ENCODE measurements at places on chromosomes 1 and 21.

- no peak overlapping the region for H3K27ac ChIP-seq
- no peak for DNase-seq
- no peaks in the 10 kb centered on the region for H3K36me3 ChIP-seq
- no peaks in the 10 kb centered on the region for H3K4me1 ChIP-seq
- no peaks in the 10 kb centered on the region for H3K27me3 ChIP-seq
Observed at GRCh38 chr1:106698660-106699059, 357.8 kb upstream of the PRMT6 start.

DNA sequence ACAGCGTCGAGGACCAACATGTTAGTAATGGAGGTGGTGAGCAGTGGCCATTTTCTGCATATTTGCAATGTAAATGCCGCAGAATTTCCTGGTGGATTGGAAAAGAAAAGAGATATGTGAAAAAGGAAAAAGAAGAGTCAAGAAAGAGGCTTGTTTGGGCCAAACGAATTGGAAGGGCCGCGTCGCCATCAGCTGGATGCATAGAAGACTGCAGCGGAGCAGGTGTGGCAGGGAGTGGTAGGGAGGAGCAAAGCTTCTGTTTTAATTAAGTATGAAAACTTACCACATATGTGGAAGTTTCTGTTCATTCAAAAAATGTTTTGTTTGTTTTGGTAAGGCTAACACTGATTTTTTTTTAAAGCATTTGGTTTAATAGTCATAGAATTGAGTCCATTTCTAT is 690.7 kb downstream of the NCAM2 start:
- DNase-seq: no peak
- no peaks in the 10 kb centered on the region for H3K36me3 ChIP-seq
- no peaks in the 10 kb centered on the region for H3K27me3 ChIP-seq
- H3K4me3 ChIP-seq: no peak overlapping the region
- no peaks in the 10 kb centered on the region for H3K4me1 ChIP-seq

- H3K4me3 ChIP-seq: no peak overlapping the region
- no peaks in the 10 kb centered on the region for H3K36me3 ChIP-seq
- no peaks in the 10 kb centered on the region for H3K27me3 ChIP-seq
- H3K4me1 ChIP-seq: no peaks in the 10 kb centered on the region
- peak overlapping the region; percentile 36 for H3K27ac ChIP-seq
Observed at GRCh38 chr1:150836129-150836773, 28.2 kb upstream of the CTSK start.

- no peaks in the 10 kb centered on the region for H3K27me3 ChIP-seq
- no peaks in the 10 kb centered on the region for H3K4me1 ChIP-seq
- H3K4me3 ChIP-seq: no peak overlapping the region
- DNase-seq: no peak
- H3K36me3 ChIP-seq: no peaks in the 10 kb centered on the region
Observed at GRCh38 chr1:215113776-215114153, 31.2 kb downstream of the KCNK2 start.

- no peaks in the 10 kb centered on the region for H3K4me1 ChIP-seq
- H3K36me3 ChIP-seq: no peaks in the 10 kb centered on the region
- no peak overlapping the region for H3K4me3 ChIP-seq
Observed at GRCh38 chr1:34360574-34360973, 183.9 kb downstream of the C1orf94 start.

DNA sequence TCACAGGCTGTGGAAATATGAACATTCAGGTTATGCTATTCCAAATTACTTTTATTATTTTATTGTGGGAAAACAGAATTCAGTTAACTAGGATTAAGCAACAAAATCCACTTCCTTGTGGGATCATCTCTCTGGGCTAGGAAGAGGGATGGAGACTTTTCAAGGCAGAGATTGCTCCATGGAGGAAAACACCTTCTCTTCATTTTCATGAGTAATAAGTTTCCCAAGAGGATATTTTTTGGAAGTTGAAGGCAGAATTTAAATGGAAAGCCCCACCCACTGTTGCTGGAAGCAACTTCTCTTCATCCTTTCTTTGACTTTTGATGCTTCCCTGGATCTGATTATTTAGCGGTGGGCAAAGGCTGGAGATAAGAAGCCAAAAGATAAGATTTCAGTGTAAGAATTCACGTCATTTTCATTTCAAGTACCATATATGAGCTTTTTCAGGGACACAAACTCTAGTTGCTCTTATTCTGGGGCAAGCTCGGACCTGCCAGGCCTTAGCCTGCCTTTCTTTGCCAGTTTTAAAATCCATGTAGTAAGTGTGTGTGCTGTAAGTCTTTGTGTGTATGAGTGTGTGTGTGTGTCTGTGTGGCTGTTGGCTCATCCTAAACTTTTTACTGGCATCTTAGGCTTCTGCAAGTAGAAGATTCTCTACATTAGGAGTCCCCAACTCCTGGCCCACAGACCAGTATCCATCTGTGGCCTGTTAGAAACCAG is 11.7 kb upstream of the IL24 start:
- no peak for DNase-seq
- H3K27ac ChIP-seq: no peak overlapping the region
- H3K4me3 ChIP-seq: no peak overlapping the region
- H3K36me3 ChIP-seq: no peaks in the 10 kb centered on the region

DNA sequence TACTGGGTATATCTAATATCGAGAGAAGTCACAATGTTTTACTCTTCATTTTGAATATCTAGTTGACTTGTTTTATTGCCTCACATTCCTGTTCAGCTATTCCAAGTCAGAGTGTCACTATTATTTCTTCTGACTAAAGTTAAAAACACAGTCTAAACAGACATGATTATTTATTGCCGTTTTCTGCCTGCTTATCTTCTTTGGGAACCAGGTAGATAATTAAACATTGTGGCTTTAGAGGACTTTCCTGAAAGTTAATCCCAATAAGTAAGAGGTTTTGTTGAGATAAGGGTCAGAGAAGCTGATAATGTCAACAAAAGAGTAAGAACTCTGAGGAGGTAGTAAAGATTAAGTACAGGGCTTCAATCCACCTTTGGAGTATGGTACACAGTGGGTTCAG is 53.8 kb downstream of the PCNX2 start:
- no peaks in the 10 kb centered on the region for H3K36me3 ChIP-seq
- H3K27ac ChIP-seq: no peak overlapping the region
- no peak for DNase-seq
- H3K4me3 ChIP-seq: no peak overlapping the region
- no peaks in the 10 kb centered on the region for H3K27me3 ChIP-seq

DNA sequence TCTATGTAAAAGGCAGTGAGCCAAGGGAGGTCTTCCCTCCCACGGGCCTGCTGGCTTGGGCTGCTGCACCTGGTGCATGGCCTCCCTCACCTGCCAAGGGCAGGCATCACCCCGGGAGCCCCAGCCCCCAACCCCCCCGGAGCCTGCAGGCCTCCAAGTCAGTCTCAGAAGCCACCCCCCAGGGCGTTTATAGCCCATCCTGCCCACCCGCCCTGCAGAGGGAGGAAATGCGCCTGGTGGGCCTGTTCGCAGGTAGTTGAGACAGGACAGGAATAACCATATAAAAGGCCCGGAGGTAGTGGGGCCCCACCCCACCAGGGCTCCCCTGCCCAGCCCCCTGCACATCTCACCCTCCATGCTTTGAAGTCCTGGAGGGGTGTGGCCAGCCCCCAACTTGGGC is 18.2 kb upstream of the ARF1 start:
- H3K4me3 ChIP-seq: no peak overlapping the region
- H3K4me1 ChIP-seq: peaks cover 10% of the 10 kb centered on the region
- no peaks in the 10 kb centered on the region for H3K36me3 ChIP-seq

- no peak for DNase-seq
- no peak within 1 kb of the TSS for H3K4me3 ChIP-seq
- H3K4me1 ChIP-seq: no peaks in the 10 kb centered on the region
- no peaks in the 10 kb centered on the region for H3K27me3 ChIP-seq
- H3K27ac ChIP-seq: no peak within 1 kb of the TSS
Observed at GRCh38 chr21:30337276-30337744, at the start of gene KRTAP27-1. Gene KRTAP27-1, minus strand, starts transcription at chr21:30337694. Its CDS starts 26 bp downstream, at chr21:30337668.

- no peaks in the 10 kb centered on the region for H3K4me1 ChIP-seq
- H3K4me3 ChIP-seq: no peak overlapping the region
- no peaks in the 10 kb centered on the region for H3K36me3 ChIP-seq
Observed at GRCh38 chr1:92662048-92662447, 122.9 kb downstream of the EVI5 start.

- H3K27ac ChIP-seq: no peak overlapping the region
- H3K27me3 ChIP-seq: no peaks in the 10 kb centered on the region
- no peak for DNase-seq
- no peaks in the 10 kb centered on the region for H3K36me3 ChIP-seq
- H3K4me3 ChIP-seq: no peak overlapping the region
Observed at GRCh38 chr1:48227165-48228013, 4.9 kb downstream of the SLC5A9 start.

- H3K4me1 ChIP-seq: no peaks in the 10 kb centered on the region
- H3K36me3 ChIP-seq: no peaks in the 10 kb centered on the region
- no peak overlapping the region for H3K4me3 ChIP-seq
- no peak for DNase-seq
- no peak overlapping the region for H3K27ac ChIP-seq
- H3K27me3 ChIP-seq: no peaks in the 10 kb centered on the region
Observed at GRCh38 chr1:18482721-18483425, 2.1 kb downstream of the KLHDC7A start.

GRCh38 chr1:246107516-246108277 is 399.4 kb downstream of the SMYD3 start:
- no peak overlapping the region for H3K27ac ChIP-seq
- H3K27me3 ChIP-seq: no peaks in the 10 kb centered on the region
- H3K4me3 ChIP-seq: no peak overlapping the region
- no peak for DNase-seq

DNA sequence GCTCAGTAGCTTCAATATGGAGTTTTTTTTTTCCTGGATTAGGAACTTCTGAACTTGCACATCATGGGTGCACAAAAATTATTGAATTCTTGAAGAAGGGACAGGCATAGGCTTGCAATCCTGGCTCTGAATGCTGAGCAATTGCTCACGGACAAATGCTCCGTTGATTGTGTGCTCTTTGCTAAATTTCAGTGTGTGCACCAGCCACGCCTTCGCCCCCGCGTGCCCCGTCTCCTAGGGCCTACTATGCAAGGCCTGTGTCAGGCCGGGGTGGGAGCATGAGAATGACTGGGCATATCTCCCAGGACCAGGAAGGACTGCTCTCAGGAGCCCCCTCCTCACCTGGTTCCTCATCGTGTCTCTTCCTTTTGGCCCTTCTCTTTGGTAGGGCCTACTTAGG is 17.4 kb downstream of the IL6R start:
- H3K4me3 ChIP-seq: no peak overlapping the region
- peaks cover 92% of the 10 kb centered on the region for H3K4me1 ChIP-seq
- DNase-seq: no peak
- H3K36me3 ChIP-seq: no peaks in the 10 kb centered on the region
- H3K27ac ChIP-seq: peak overlapping the region; percentile 74
- H3K27me3 ChIP-seq: no peaks in the 10 kb centered on the region

GRCh38 chr1:226351709-226352108 is 42.7 kb upstream of the LIN9 start:
- H3K36me3 ChIP-seq: peaks cover 5% of the 10 kb centered on the region
- H3K4me3 ChIP-seq: no peak overlapping the region
- no peak for DNase-seq
- no peaks in the 10 kb centered on the region for H3K27me3 ChIP-seq

- no peak overlapping the region for H3K4me3 ChIP-seq
- H3K36me3 ChIP-seq: no peaks in the 10 kb centered on the region
- no peaks in the 10 kb centered on the region for H3K27me3 ChIP-seq
- no peak for DNase-seq
- H3K27ac ChIP-seq: no peak overlapping the region
Observed at GRCh38 chr1:64309431-64309831, 106.0 kb downstream of the UBE2U start.

DNA sequence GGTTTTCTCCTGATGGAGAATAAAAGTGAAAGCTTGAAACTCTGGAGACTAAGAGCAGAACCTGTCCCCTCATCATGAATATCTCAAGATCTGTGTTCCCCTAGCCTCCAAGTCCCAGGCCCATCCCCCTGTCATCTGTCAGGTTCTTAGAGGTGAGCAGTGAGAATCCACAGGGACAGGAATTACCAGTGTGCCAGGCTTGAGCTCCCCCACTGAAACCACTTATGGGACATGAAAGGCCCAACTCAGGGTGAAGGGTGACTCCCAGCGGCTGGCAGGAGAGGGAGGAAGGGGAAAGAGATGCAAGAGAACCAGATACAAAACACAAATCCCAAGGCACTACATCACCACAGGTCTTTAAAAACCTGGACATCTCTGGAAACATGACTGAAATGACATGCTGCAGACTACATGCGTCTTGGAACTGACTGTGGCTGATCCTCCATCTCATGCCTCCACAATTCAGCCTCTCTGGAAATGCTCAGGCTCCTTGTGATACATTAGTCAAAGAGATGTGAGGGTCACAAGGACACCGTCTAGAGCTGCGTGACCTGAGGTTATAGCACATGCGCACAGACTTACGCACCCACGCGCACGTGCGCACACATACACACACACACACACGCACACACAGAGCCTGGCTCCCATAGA is 6.8 kb upstream of the LY9 start:
- H3K27me3 ChIP-seq: no peaks in the 10 kb centered on the region
- no peaks in the 10 kb centered on the region for H3K36me3 ChIP-seq
- H3K4me1 ChIP-seq: peaks cover 7% of the 10 kb centered on the region
- DNase-seq: no peak
- H3K27ac ChIP-seq: no peak overlapping the region
- no peak overlapping the region for H3K4me3 ChIP-seq

DNA sequence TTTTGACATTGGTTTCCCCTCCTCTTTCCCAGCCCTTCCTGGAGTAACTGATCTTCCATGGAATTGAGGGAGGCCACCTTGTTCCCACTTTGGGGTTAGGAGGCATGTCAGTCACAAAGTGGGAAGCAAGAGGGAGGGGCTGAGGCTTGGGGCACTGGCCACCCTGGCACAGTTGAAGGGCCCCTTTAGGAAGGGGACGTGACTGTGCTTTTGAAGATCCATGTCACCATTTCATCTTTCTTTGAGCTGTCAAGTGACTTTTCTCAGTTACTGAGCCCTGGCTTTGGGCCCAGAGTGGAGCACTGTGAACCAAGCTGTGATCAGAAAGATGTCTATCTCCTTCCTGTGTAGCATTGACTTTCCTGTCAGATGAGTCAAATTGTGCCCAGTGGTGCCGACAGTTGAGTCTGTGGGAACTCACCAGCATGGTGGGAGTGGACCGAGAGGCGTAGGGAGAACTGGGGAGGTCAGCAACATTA is 38.5 kb upstream of the TDRD10 start:
- no peaks in the 10 kb centered on the region for H3K4me1 ChIP-seq
- H3K27me3 ChIP-seq: no peaks in the 10 kb centered on the region
- H3K27ac ChIP-seq: no peak overlapping the region

- DNase-seq: no peak
- no peak overlapping the region for H3K27ac ChIP-seq
- H3K27me3 ChIP-seq: no peaks in the 10 kb centered on the region
- no peak overlapping the region for H3K4me3 ChIP-seq
Observed at GRCh38 chr1:117653732-117654492, 48.1 kb downstream of the TENT5C start.

Measured in tibial nerve (tissue), 4 donors.